ENCODE measurements at places on chromosomes 3 and 15. TPM values are rescaled to one million over a fixed set of nuclear protein-coding genes. Genes with fewer than 3 reads are reported as not detected.

Gene MUC13
- total RNA-seq = 1.2 TPM

Gene DOCK3
- total RNA-seq = 0.24 TPM

Gene HHATL
- total RNA-seq = 1.00 TPM

Gene CCDC191
- 2.8 TPM for total RNA-seq

Gene THSD4
- 14.6 TPM for total RNA-seq

Gene SLC9C1
- not detected for total RNA-seq

Gene IL16
- total RNA-seq = 3.4 TPM

Gene SPINT1
- 77.9 TPM for total RNA-seq

GRCh38 chr15:52518487-52519371 is 10.0 kb downstream of the MYO5A start:
- no peaks in the 10 kb centered on the region for H3K36me3 ChIP-seq
- no peak overlapping the region for H3K27ac ChIP-seq
- no peaks in the 10 kb centered on the region for H3K27me3 ChIP-seq
- H3K4me1 ChIP-seq = no peaks in the 10 kb centered on the region
- H3K4me3 ChIP-seq = no peak overlapping the region

GRCh38 chr15:63972801-63973200 is 73.5 kb downstream of the DAPK2 start:
- no peak for DNase-seq
- H3K4me1 ChIP-seq = peaks cover 16% of the 10 kb centered on the region
- H3K27ac ChIP-seq = no peak overlapping the region
- no peak overlapping the region for H3K4me3 ChIP-seq
- no peaks in the 10 kb centered on the region for H3K27me3 ChIP-seq

GRCh38 chr3:45932112-45932511 is 11.2 kb upstream of the CXCR6 start:
- H3K4me1 ChIP-seq = no peaks in the 10 kb centered on the region
- peaks cover 10% of the 10 kb centered on the region for H3K36me3 ChIP-seq
- H3K27ac ChIP-seq = no peak overlapping the region
- H3K27me3 ChIP-seq = no peaks in the 10 kb centered on the region

GRCh38 chr15:39597751-39598185 is 16.9 kb downstream of the THBS1 start:
- no peaks in the 10 kb centered on the region for H3K36me3 ChIP-seq
- no peaks in the 10 kb centered on the region for H3K27me3 ChIP-seq
- no peak for DNase-seq

DNA sequence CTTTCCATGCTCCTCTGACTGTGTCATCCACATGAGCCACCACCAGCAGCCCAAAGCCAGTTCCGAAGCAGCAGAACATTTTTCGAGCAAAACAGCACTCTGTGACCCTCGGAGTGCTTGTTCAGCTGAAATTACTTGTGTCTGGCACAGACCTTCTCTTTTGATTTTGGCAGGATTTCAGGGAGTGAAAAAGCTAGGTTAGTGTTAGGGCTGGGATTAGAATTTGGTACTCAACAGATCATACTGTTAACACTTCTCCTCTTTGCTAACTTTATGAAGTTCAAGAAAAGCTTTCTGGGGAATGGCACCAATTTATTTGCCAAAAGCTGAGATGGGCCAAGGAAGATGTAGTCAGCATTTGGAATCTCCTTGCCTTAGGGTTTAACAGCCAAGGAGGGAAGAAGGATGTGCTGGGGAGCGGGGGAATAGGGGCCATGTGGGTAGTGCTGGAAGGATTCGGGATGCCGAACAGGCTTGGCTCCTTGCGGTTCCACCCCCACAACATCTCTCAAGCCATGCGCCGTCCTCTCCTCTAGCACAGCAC is 55.1 kb upstream of the TRA2B start:
- H3K4me3 ChIP-seq = no peak overlapping the region
- H3K36me3 ChIP-seq = no peaks in the 10 kb centered on the region
- H3K4me1 ChIP-seq = no peaks in the 10 kb centered on the region
- no peak for DNase-seq
- H3K27ac ChIP-seq = no peak overlapping the region

DNA sequence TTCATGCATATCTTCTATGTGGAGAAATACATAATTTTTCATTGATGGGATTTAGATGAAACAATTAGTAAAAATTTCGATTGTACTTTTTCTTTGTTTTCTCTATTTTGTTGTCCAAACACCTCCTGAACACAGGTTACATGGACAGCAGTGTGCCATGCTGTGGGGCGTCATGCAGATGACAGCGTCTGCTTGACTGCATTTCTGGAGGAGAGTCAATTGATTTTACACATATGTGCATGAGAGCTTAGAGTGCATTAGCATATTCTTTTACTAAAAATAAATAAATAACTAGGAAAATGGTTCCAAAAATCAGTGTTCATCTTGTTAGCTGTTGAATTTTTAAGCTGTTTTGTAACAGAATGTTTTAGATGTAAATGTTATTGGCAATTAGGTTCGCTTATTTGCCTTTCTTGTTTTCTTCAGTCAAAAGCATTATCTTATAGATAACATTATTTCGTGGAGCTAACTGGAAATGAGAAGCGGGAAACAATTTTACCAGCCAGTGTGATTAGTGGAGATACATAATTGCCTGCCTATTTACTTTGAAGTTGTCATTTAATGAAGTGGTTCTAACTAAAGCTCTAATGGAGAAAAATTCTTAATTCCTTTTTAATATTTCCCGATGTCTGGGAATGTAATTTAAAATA is 82.7 kb upstream of the VGLL3 start:
- no peaks in the 10 kb centered on the region for H3K27me3 ChIP-seq
- no peaks in the 10 kb centered on the region for H3K4me1 ChIP-seq
- H3K36me3 ChIP-seq = no peaks in the 10 kb centered on the region
- H3K4me3 ChIP-seq = no peak overlapping the region

DNA sequence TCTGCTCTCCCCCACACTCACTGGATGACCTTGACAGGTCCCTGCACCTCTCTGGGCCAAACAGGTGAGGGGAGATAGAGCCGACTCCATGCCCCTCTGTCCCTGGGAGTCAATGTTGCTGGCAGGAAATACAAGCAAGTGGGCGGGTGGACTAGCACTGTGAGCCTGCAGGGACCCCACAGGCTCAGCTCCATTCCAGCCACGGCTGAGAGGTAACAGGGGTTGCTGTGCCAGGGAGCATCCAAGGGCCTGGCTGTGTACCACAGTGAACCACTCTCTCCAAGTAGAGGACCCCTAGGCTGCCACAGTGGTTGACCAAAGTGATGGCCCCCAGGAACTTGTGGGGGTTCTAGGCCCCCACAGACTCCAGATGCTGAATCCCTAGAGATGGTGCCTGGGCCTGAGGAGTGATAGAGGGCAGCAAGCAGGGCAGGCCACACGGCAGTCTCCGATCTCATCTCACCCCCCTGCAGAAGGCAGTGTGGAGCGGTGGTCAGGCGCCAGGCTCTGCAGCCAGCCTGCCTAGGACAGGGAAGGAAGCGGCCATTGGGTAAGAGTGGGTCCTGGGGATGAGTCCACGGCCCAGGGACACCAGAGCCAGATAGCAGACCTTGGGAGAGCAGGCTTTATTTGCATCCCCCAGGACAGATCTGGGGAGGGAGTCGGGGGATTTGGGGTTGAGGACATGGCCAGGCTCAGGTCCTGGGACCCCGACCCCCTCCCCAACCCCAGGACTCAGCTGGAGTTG is 3.2 kb downstream of the TNNC1 start:
- no peak for DNase-seq
- H3K27me3 ChIP-seq = no peaks in the 10 kb centered on the region
- no peaks in the 10 kb centered on the region for H3K36me3 ChIP-seq
- no peak overlapping the region for H3K27ac ChIP-seq

DNA sequence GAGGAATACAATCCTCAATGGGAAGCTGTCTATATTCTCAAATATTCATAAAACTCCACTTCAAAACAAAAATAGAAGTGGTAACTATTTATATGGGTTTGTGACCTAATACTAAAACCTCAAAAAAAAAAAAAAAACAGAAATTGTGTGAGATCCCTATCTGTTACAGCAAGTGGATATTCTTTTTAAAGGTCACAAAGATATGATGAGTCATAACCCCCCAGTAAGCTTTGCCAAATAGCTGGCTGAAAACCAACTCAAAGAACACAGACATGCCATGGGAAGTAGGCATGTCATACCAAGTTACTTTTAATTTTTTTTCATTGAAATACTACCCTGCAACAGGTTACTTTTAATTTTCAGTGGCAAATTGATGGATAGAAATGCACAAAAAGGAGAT is 62.5 kb downstream of the CBLB start:
- no peak overlapping the region for H3K4me3 ChIP-seq
- H3K36me3 ChIP-seq = no peaks in the 10 kb centered on the region
- H3K4me1 ChIP-seq = peaks cover 21% of the 10 kb centered on the region

GRCh38 chr3:44954962-44955361 is 21.0 kb downstream of the ZDHHC3 start:
- no peaks in the 10 kb centered on the region for H3K36me3 ChIP-seq
- no peak overlapping the region for H3K27ac ChIP-seq
- H3K27me3 ChIP-seq = no peaks in the 10 kb centered on the region

- no peak overlapping the region for H3K27ac ChIP-seq
- no peak for DNase-seq
- peaks cover 3% of the 10 kb centered on the region for H3K4me1 ChIP-seq
- no peaks in the 10 kb centered on the region for H3K27me3 ChIP-seq
- H3K4me3 ChIP-seq = no peak overlapping the region
These were observed 2.2 kb upstream of the KY start for GRCh38 chr3:134652886-134653630.

DNA sequence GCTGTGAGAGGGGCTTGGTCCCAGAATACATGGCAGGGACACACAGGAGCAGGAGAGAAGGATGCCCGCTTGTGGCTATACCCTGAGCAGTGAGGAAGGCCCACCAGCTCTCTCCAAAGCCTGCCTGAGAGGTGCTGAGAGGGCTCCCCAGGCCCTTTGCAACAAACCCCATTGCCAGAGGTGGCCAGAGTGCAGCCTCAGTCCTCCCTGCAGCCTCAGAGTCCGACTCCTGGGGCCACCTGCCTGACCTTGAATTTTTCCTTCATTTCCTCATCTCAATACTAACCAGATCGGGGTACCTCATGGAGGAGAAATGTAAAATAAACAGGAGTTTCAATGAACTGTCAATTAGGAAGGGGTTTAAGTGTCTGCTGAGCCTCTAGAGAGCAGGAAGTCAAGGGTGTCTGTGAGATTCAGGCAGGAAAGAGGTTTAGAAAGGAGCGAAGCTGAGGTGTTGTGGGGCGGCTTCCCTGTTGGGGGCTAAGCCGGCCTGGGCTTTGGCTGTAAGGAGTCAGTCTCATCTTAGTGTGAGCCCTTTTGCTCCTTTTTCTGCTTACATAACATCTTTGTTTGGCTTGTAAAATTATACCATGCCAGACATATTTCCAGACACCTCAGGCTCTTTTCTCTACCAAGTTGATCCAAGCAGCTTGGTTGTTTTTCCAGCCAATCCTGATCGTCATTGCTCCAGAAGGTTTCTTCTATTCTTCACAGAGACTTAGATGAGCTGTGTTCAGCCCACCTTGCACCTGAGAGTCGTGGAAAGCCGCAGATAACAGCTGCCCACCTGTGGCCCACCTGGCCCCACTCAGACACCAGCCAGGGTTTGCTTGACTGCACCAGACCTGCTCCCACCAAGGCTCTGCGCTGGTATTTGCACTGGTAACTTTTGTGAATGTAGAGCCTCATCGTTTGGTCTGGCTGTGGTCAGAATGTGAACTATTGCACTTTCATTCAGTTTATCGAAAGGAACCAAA is 36.7 kb downstream of the CMTM7 start:
- DNase-seq = no peak
- H3K36me3 ChIP-seq = no peaks in the 10 kb centered on the region
- no peak overlapping the region for H3K27ac ChIP-seq
- H3K27me3 ChIP-seq = no peaks in the 10 kb centered on the region

DNA sequence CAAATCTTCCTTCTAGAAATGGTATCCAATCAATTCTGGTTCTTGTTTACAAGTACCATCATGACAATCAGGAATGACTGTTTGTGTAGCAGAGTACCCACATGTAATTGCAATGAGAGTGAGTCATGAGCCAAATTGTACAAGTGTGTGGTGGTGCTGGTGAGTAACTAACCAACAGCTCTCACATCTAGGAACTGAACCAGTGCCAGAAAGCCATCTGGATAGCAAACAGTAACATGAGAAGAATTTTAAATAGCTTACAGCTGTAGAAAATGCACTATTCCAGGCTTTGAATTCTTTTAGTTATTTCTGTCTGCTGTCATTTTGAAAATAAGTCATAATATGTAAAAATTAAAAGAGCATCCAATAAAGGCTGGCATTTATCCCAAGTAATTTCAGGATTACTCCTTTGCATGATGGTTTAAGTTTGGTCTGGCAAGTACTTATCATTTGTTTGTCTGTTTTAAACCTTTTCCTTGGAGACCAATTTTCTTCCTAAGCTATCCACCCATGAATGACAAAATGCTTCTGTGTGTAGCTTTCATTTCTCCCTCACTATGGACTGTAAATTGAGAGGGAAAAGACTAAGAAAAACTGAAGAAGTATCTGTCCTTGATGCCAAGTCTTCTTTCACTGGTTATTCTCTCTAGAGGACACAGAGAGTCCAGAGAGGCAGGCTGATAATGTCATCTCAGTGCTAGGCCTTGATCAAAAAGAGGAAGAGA is 60.0 kb downstream of the PIK3CB start:
- no peaks in the 10 kb centered on the region for H3K36me3 ChIP-seq
- H3K4me3 ChIP-seq = no peak overlapping the region
- H3K4me1 ChIP-seq = peaks cover 21% of the 10 kb centered on the region
- H3K27ac ChIP-seq = peak overlapping the region; percentile 59
- no peak for DNase-seq

DNA sequence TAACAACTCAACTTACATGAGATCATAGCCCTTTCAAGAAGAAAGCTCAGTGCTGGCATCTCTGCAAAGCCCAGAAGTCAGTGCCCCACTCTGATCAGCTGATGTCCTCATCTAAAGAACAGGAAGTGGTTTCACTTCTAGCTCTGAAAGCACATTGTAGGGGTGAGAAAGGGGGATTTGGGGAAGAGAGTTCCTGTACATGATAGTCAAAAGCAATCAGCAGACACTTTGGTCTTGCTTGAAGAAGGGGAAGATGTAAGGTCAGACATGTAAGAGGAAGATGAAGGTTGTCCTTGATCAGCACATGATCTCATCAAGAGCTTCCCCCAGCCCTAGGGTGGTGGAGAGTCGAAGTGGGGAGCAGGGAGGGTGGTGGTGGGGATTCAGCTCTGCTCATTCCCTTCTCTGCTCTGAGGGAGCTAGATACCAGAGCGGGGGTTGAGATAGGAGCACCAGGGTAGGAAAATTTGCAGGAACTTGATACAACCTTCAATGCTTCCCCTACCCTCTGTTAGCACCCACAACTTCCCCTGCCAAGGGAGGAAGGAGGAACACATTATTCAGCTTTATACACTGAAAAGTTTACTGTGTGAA is 76.4 kb upstream of the ETV5 start:
- DNase-seq = no peak
- H3K27me3 ChIP-seq = no peaks in the 10 kb centered on the region
- H3K36me3 ChIP-seq = no peaks in the 10 kb centered on the region
- no peak overlapping the region for H3K4me3 ChIP-seq
- no peaks in the 10 kb centered on the region for H3K4me1 ChIP-seq

DNA sequence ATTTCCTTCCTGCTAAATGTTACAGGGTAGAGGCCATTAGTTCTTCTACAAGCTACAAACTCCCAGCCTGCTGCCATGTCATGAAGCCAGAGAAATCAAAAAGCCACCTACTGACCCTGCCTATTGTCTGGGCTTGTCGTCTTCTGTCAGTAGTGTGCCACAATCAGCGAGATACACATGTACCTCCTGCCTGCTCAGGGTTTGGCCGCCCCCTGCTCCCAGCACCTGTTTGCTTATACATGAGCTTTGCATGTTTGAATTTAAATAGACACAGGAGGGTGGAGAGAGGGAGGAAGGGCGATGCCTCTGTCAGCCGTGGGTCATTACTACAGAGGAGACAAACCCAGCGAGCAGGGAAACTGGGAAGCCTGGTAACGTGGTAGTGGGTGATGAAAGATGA is 106.1 kb downstream of the ROBO2 start:
- no peaks in the 10 kb centered on the region for H3K36me3 ChIP-seq
- no peak overlapping the region for H3K4me3 ChIP-seq
- H3K4me1 ChIP-seq = no peaks in the 10 kb centered on the region
- no peak overlapping the region for H3K27ac ChIP-seq
- H3K27me3 ChIP-seq = no peaks in the 10 kb centered on the region

Data from pancreas (tissue), 10 donors.